ENCODE measurements at places on chromosomes 4 and X. TPM values are rescaled to one million over a fixed set of nuclear protein-coding genes. Genes with fewer than 3 reads are reported as not detected.
A peak's percentile ranks its signal among the peaks of the same experiment; 100 is the strongest.

Gene ZFP42
- total RNA-seq, result 4.5 TPM

Gene SATL1
- 0.19 TPM for total RNA-seq

Gene TMSB15A
- 0.46 TPM for total RNA-seq

Gene ADRA2C
- 3.2 TPM for total RNA-seq

Gene ARHGEF6
- 6.1 TPM for total RNA-seq

Gene SASH3
- total RNA-seq, result not detected

Gene SHISA3
- total RNA-seq, result not detected

Gene ARAP2
- 10.4 TPM for total RNA-seq

Gene EDA
- 1.2 TPM for total RNA-seq

Gene MAGEB2
- total RNA-seq, result not detected

Gene IL2RG
- 0.59 TPM for total RNA-seq

DNA sequence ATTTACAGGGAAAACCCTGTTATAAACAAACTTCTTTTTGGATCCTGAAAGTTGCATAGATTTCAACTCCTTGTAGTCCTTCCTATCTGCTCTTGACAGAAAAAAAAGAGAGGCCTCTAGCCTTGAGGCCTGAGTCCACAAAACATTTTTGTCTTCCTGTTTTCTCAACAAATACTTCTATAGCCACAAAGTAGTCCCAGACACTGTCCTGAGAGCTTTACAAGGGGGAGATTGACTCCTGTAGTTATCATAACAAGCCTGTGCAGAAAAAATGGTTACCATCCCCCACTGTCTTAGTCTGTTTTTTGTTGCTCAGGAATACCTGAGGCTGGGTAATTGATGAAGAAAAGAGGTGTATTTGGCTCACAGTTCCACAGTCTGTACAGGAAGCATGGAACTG is 35.2 kb downstream of the PCDH7 start:
- DNase-seq, result no peak

GRCh38 chr4:169492436-169493163 is 119.8 kb downstream of the NEK1 start:
- DNase-seq, result peak; percentile 4

- DNase-seq, result no peak
These were observed 200.5 kb downstream of the FAM133A start for GRCh38 chrX:93874554-93874953.

- DNase-seq, result no peak
These were observed 114.4 kb downstream of the ANTXR2 start for GRCh38 chr4:79958466-79959264.

DNA sequence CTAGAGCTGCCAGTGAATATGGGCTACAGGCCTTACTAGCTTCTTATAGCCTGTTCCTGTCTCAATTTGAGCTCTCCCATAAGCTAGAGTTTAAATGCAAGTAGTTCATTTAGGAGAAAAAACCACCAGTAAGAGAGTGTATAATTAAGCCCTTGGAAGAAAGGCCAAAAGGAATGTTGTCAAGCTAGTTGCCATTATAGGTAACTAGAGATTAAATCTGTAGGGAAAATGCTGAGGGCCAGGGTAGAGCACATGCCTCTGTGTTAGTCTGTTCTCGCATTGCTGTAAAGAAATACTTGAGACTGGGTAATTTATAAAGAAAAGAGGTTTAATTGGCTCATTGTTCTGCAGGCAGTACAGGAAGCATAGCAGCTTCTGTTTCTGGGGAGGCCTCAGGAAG is 410.2 kb downstream of the MID1IP1 start:
- no peak for DNase-seq

- no peak for DNase-seq
These were observed 9.1 kb downstream of the SLIT2 start for GRCh38 chr4:20260821-20261220.

DNA sequence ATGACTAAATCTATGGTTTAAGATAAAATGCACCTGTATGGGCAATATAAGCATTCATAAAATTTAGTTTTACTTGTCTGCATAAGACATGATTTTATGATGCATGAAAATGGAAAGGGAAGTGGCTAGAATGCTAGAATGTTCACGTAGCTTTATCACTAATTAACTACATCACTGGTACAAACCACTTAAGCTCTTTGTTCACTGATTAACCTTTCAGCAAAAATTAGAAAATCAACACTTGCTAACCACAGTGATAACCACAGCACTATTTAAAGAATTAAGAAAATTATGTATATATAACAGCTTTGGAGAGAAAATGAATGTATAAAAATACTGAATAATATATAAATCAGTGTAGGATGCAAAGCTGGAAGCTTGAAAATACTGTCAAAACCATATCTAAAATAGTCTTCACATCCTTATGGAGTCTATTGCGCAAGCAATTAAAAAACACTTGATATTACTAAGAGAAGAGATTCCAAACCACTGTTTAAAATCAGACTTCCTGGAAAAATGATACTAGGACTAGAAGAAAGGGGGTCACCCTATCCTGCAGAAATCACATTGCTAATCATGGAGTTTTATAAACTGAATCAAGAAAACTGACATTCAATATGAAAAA is 51.9 kb downstream of the EFHC2 start:
- no peak for DNase-seq

GRCh38 chr4:23814587-23814986 is 75.3 kb downstream of the PPARGC1A start:
- DNase-seq, result peak; percentile 18

- DNase-seq, result no peak
These were observed 11.7 kb upstream of the MSANTD1 start for GRCh38 chr4:3237266-3237665.

DNA sequence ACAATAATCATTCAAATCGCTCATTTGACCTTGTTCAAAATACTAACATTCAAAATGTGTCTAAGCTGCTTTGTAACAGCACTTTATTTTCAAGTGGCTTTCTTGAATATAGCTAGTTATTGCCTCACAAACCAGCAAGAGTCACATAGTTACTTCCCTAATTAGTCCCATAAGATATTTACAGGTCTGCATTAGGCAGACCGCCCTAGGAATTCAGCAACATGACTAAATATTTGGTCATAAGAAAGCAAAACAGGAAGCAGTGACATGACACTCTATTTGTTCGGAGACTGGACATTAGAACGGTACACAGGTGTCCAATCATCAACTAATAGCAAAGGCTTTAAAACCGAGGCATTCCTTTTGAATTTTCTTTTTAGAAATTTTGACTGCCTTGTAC is 262.0 kb downstream of the COL25A1 start:
- DNase-seq, result peak; percentile 4

- DNase-seq, result peak; percentile 10
These were observed 8.6 kb downstream of the SLC9B2 start for GRCh38 chr4:103067841-103068547.

GRCh38 chr4:11640584-11640983 is 211.9 kb upstream of the HS3ST1 start:
- DNase-seq, result no peak

GRCh38 chr4:101419336-101420135 is 72.2 kb upstream of the PPP3CA start:
- peak; percentile 75 for DNase-seq

DNA sequence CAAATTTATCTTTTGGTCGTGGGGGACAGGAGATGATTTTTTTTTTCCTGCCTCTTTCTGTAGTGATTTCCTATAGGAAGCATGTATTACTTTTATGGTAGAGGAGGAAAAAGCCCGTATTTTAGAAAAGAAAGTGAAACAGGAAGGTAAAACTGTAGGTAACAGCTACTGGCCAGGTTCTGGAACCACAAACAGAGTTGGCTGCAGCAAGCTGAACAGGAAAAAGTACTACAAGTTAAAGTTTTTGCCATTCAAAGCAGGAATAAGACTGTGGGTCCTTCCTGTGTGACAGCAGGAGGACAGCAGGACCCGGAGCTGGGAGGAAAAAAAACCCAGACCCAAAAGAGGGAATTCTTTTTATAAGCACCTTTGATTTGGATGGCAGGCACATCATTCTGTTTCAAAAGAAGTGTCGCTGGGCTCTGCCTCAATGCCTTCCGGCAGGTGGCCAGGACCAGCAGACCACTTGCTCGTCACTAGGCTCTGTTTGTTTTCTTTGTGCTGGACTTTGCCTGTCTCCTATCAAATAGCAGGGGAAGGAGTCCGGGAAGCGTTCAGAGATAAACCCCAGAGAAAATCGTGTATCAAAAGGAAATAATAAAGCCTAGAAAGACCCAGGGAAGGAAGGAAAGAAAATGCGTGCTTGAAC is 277.9 kb downstream of the ADGRA3 start:
- DNase-seq, result no peak

GRCh38 chrX:30373951-30374350 is 64.8 kb upstream of the NR0B1 start:
- no peak for DNase-seq

- peak; percentile 34 for DNase-seq
These were observed 174.8 kb downstream of the ENOX2 start for GRCh38 chrX:130728208-130728607.

DNA sequence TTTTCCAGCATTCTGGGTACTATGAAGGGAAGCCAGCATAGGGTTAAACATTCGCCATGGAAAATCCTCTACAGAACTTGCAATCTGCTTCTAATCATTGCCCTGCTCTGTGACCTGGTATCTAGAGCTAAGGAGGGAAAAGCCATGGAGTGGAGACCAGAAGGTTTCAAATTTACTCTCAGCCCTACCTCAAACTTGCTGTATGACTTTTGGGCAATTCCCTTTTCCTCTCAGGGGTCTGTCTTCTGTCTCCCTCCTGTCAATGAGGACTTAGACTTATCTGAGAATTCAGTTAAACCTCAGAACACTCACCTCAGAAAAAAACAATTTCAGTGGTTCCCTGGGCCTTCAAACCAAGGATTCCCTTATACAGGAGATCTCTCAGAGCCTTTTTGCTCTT is 29.1 kb downstream of the ARHGEF9 start:
- no peak for DNase-seq

DNA sequence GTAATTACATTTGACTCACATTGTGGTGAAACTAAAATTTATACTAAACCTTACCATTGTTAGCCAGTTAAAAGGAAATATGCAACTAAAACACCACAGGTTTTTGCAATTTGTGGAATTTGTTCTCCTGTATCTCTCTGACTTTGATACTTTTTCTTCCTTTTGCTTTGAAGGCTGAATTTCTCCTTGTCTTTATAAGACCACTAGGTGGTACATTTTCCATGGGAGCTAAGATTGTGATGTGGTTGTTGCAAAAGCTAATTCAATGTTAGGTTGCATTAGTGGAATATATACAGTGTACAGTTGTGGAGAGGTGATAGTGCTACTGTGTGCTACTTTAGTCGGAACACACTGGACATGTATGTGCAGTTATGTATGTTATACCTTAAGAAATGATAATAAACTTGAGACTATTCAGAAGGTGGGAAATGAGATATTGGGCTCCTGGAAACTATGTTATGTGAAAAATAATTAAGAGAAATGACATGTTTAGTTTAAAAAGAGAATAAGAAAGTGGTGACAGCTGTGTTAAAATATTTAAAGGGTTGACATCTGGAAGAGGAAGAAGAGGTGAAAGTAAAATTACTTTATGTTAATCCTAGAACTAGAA is 70.3 kb downstream of the ARL9 start:
- peak; percentile 24 for DNase-seq

GRCh38 chrX:10579112-10580011 is 41.0 kb downstream of the MID1 start:
- DNase-seq, result peak; percentile 80

- DNase-seq, result no peak
These were observed 179.6 kb downstream of the GRID2 start for GRCh38 chr4:92483341-92483740.

DNA sequence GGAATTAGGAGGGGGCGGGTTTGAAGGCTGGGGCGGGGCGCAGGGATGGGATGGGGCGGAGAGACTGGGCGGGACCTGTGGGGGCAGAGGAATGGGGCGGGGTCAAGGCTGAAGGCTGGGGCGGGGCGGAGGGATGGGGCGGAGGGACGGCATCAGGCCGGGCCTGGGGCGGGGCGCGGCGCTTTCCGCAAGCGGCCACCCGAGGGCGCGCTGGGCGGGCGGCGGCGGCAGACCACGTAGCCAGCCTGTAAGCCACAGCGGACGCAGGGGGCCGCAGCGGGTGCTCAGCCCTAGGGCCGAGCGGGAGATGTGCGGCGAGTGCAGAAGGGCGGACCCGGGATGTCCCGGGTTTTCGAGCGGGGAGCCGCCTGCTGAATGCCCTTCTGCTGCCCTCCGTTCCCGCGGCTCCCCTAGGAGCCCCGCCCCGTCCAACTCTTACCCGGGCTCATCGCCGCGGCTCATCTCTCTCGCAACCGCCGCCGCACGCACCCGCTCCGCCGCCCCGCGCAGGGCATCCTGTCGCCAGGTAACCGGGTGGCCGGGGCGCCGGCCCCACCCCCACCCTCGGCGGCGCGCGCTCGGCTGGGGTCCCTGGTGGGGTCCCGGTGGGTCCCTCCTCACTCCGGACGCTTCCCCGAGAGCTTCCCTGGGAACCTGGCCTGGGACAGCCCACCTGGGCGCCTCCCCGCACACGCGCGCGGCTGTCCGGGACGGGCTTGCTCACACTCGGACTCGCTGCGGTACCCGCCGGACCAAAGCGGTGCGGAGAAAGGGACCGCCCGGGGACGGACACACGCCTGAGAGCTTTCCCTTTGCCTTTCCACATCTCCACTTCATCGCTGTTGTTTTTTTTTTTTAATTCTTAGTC is at the start of gene CCDC110:
Gene CCDC110, minus strand, starts transcription at position 499 of the 868 bp plus-strand sequence. Its CDS starts 50 bp downstream, at position 449.
- DNase-seq, result peak; percentile 78

- no peak for DNase-seq
These were observed 166.4 kb downstream of the CBR4 start for GRCh38 chr4:168843635-168844034.

DNA sequence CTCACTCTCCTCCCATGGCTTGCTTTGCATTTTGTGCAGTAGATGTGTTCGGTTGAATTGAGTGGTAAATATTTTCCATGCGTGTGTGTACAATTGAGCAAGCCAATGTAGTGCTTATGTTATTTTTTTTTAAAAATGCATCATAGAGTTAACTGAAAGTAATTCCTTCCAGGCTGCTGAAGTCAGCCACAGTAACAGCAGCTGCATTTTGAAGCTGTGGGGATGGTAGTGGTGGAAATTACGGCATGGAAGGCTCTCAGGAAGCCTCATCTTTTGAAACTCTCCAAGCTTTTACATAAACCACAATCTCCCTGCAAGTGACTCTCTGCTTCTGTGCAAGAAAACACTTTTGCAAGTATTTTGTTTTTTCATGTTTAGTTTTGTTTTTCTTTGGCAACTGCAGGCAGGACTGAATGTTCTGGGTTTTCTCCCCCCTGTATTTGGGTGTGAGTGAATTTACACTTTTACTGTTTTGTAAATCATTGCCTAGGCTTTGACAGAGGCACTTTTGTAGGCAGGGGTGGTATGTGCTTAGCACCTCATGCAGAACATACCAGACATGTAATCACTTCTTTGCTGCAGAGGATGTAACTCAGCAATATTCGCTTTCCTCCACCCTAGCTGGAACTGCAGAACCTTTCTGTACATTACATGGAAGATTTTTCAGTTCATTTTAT is 56.2 kb downstream of the LRRC66 start:
- no peak for DNase-seq

GRCh38 chr4:13912966-13913365 is 285.4 kb upstream of the BOD1L1 start:
- no peak for DNase-seq

GRCh38 chr4:153075836-153076518 is 128.3 kb upstream of the TRIM2 start:
- no peak for DNase-seq

- no peak for DNase-seq
These were observed 347.4 kb downstream of the FAM47B start for GRCh38 chrX:35289952-35290351.

All from astrocyte (in vitro differentiated cells and primary cell).